EL (cell line): ENCODE measurements at places on chromosomes 16 and 17.

DNA sequence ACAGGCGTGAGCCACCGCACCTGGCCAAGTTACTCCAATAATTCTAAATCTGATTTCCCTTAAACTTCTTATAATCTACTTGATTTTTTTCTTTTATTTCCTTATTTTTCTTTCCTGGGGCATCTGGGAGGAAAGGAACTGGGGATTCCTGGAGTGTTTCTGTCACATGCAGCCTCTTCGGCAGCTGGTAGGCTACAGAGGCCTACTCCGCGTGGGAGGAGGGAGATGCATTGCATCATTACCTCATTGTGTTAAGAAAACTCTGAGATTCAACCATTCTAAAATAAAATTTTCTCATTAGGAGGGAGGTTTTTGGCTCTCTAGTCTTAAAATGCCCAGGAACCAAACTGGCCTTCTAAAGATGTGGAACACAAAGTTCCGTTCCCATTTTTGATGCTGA, 64.0 kb downstream of the SOX9 start:
- no peak for DNase-seq

GRCh38 chr17:20922128-20922670, 120.6 kb downstream of the USP22 start:
- peak; percentile 52 for DNase-seq

- DNase-seq: no peak
These were observed 37.5 kb upstream of the GSG1L start for GRCh38 chr16:28100810-28101532.

GRCh38 chr17:52477824-52478699, 319.5 kb upstream of the CA10 start:
- no peak for DNase-seq

- no peak for DNase-seq
These were observed 191.6 kb downstream of the CCDC182 start for GRCh38 chr17:57553526-57553925.

DNA sequence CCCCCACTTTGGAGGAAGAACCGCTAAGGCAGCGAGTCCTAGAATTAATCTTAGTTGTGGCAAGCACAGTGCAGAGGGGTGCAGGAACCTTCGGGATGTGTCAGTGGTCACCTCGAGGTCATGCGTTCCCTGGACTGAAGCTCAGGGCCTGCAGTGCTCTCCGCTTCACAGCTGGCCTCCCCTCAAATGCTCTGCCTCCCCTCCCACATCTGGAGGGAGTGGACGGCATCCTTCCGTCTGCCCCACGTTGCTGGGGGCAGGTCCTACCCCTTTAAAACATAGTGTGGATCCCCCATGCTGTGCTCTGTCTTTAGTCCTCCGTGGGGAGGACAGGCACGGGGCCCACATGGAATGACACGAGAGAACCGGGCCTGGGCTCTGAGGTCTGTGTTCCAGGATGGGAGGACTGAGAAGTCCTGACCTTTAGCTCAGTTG, 99.5 kb upstream of the CDC42EP4 start:
- DNase-seq: no peak

- no peak for DNase-seq
These were observed 18.5 kb upstream of the SP2 start for GRCh38 chr17:47877368-47878034.

- DNase-seq: no peak
These were observed 13.1 kb upstream of the CDC42EP4 start for GRCh38 chr17:73324711-73325526.

- no peak for DNase-seq
These were observed 18.7 kb upstream of the KRT24 start for GRCh38 chr17:40722241-40722640.

DNA sequence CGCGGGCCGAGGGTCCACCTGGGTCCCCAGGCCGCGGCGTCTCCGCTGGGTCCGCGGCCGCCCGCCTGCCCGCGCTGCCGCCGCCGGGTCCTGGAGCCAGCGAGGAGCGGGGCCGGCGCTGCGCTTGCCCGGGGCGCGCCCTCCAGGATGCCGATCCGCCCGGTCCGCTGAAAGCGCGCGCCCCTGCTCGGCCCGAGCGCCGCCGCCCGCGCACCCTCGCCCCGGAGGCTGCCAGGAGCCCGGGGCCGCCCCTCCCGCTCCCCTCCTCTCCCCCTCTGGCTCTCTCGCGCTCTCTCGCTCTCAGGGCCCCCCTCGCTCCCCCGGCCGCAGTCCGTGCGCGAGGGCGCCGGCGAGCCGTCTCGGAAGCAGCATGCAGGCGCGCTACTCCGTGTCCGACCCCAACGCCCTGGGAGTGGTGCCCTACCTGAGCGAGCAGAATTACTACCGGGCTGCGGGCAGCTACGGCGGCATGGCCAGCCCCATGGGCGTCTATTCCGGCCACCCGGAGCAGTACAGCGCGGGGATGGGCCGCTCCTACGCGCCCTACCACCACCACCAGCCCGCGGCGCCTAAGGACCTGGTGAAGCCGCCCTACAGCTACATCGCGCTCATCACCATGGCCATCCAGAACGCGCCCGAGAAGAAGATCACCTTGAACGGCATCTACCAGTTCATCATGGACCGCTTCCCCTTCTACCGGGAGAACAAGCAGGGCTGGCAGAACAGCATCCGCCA, 504 bp downstream of the FOXC2 start:
- peak; percentile 66 for DNase-seq

GRCh38 chr16:19690196-19690595, 27.8 kb downstream of the KNOP1 start:
- no peak for DNase-seq

- DNase-seq: peak; percentile 14
These were observed 30.8 kb downstream of the NDEL1 start for GRCh38 chr17:8466456-8466855.

- DNase-seq: no peak
These were observed 135.5 kb downstream of the HAPSTR1 start for GRCh38 chr16:9226924-9227323.

DNA sequence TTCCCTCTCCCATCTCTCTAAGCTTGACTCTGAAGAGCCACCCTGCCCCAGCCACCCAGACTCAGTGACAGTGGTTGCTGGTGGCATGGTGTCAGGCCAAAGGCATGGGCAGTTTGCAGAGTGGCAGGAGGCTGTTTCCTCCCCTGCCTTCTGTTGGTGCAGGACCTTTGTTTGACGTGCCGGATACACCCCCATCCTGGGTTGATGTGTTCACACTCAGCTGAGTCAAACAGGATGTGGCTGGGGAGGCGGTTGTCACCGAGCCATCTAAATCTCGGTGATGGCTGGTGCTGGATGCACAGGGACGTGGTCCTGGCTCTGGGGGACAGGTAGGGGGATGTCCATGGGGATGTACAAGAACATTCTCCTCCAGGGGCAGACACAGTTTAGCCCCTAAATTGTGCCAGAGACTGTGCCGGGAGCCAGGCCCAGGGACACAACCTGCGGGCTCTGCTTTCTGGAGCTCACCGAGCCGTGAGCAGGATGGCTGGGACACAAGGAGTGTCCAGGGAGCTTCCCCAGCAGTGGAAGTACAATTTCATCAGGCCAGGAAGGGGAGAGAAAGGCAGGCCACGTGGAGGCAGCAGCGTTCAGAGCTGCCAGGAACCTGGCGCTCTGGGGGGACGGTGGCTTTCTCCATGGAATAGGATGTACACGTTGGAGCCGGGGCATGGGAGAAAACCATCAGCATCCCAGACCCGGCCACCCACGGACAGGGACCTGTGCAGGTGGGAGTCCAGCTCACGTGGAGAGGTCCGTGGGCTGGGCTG, 264.2 kb downstream of the SEC14L1 start:
- peak; percentile 85 for DNase-seq

DNA sequence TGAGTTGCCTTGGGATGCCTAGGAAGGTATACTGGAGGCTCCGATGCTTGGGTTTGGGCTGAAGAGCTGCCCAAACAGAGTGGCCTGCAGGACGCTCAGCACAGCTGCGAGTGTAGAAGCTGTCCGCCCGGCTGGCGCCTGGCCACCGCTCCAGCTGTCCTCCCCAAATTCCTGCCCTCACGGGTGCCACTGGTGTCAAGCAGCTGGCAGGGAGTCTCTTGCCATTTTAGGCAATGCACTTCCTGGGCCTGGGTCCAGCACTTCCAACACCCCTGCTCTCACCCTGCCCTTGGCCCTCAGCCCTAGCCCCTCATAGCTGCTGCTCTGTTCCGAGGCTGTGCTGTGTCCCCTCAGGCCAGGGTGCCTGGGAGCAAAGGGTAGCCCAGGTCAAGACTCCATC, 5.2 kb upstream of the PKMYT1 start:
- no peak for DNase-seq

DNA sequence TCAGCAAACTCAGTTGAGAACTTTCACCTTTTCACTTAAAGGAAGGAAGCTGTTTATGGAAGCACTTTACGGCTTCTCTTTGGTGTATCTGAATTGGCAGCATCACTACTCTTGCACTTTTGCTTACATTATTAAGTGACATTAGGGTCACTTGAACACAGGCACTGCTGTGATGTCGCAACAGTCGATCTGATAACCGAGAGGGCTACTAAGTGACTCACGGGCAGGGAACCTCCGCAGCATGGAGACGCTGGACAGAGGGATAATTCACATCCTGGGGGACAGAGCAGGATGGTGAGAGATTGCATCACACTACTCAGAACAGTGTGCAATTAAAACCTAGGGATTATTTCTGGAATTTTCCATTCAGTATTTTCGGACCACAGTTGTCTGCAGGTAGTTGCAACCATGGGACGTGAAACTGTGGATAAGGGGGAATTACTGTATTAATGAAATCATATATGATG, 56.5 kb downstream of the DNAH2 start:
- peak; percentile 86 for DNase-seq

- DNase-seq: no peak
These were observed 13.7 kb upstream of the RANGRF start for GRCh38 chr17:8274816-8275215.

DNA sequence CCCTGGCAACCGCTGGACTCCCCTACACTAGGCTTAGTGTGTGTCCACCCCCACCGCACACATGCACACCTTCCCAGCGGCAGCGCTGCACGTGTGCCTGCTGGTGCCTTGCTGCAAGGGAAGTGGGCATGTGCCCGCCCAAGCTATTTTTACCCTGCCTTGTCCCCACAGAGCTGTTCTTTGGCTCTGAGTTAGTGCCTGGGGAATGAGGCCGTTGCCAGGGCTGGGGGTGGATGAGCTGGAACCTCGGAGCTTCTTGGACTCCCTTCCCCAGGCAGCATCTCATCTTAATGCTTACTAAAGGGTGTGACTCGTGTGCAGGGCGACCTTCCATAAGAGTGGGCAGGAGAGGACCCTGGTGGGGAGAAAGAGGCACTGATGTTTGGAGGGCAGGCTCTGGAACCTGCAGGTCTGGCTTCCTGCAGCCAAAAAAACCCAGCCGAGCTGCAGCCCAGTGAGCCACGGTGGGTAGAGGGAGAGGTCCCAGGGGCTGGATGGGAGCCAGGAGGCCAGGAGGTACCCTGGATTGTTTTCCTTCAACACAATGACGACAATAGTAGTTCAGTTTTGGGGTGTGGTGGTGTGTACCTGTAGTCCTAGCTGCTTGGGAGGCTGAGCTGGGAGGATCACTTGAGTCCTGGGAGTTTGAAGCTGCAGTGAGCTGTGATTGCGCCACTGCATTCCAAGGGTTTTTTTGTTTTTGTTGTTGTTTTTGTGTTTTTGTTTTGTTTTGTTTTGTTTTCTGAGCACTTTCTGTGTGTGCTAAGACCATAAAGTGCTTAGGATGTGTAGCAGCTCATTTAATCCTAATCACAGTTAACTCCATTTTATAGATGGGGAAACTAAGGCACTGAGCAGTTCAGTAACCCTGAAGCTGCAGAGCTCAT, 119.1 kb downstream of the RAB11FIP4 start:
- DNase-seq: no peak

- DNase-seq: peak; percentile 36
These were observed 52.3 kb downstream of the RPTOR start for GRCh38 chr17:80596760-80597608.

DNA sequence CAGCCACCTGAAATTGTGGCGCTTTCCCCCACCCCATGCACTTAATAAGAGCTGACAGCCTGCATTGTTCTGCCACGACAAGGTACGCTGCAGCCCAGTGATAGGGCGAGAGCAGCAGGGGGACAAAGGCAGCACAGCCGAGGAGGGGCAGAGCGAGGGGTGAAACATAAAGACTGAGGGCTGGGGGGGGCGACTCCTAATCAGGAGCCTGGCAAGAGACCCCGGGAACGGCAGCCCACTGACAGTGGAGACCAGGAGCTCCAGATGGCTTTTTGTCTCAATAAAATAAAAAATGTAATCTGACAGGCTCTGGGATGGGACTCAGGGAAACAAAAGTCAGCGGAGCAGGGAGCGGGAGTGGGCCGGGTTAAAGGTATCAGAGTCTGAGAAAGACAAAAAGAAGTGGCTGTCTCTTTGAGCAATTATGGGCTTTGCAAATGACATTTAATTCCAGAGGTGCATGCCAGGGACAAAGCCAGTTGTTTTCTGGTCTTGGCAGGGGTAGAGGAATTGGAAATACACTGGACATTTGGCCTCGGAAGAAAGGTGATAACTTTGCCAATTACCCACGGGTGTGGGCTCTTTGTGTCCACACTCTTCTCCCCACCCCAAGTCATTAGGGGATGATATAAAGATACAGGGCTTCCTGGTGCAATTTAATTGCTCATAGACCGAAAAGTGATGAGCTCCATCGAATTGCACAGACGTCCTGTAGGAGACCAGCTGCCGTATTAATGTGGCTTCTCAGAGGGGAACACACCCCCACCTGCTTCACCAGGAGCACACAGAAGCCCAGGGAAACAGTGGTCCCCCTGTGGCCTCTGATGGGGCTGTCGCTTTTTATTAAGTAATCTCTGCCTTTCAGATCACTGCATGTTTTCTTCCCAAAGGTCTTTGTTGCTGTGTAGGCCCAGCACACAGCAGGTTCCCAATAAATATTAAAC, 17.6 kb upstream of the CCDC182 start:
- no peak for DNase-seq

- no peak for DNase-seq
These were observed 35.1 kb upstream of the CREBBP start for GRCh38 chr16:3915426-3916260.

DNA sequence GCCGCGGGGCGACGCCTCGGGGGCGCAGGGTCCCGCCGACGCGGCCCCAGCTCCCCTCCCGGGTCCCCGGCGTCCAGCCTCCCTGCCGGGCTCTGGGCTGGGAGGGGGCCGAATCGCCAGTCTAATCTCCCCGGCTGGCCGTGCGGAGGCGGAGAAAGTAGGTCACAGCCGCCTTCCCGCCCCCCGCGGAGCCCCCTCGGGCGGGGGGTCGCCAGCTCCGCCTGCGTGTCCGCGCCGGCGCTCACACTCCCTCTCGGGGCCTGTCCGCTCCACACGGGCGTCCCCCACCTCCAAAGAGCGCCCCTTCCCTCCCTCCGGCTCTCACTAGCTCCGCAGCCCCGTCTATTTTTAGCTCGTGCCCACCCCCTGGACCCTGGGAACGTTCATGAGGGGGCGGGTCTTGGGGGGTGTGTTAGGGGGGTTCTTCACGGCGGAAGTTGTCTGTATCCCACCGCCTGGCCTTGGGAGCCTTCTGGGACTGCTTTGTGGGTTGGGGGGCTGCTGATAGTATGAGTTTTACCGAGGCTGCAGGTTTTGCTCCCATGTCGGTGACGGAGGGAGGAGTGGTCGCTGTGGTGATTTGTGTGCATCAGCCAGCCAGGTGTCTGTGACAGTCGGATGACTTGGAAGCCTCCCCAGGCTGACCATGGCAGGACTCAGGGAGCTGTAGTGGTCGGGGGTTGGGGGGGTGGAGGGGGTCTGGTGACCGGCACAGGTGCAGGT, 1.1 kb downstream of the ATP1B2 start:
- no peak for DNase-seq
